Fibroblast of skin of right biceps (primary cell): ENCODE measurements at places on chromosomes 2 and 18.

DNA sequence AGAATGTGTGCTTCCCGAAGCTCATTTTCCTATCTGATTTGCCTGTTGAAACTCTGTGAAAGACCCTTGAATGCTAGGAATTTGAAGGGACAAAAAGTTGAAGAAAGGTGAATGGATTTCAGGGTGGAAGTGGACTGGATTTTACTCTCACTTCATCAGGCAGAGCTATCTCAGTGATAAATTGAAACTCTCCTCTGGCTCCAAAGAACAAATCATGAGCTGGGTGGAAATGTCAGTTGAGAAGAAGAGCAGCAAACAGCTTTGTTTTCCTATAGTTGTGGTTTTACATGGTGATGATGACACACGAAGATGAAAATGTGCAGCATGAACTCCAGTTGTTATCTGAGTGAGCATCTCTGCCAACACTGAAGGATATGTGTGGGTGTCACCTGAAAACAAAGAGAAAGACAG, 34.4 kb downstream of the CD28 start:
- peak; percentile 69 for DNase-seq

- DNase-seq = peak; percentile 62
Observed at GRCh38 chr2:26299471-26300101, 46.4 kb upstream of the SELENOI start.

DNA sequence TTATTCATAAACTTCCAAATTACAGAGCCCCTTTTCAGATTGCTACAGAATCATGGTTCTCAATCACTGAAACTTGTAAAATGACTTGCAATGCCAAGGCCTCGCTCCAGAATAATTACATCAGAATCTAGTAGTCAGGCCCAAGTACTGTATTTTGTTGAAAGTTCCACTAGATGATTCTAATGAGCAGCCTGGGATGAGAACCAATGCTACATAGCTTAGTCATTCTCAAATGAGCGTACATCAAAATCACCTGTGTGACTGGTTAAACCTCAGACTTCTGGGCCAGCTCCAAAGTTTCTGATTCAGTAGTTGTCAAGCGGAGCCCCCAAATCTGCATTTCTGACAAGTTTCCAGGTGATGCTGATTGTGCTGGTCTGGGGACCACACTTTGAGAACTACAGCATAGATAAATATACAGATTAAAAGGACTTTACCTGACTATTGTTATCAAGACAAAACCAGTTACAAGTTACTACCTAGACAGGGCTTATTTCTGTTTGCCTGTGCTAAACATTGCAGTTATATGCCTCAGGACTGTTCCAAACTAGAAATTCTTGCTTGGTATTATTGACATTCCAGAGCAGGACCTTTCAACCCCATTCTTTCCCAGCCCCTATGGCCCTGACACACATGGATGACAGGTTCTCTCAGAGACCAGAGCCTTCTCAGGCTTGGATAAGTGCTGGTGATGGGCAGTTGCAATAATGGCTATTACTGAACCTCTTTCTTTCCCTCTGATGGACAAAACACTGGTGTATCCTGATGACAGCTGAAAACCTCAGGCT, 83.1 kb downstream of the UPP2 start:
- DNase-seq = no peak

DNA sequence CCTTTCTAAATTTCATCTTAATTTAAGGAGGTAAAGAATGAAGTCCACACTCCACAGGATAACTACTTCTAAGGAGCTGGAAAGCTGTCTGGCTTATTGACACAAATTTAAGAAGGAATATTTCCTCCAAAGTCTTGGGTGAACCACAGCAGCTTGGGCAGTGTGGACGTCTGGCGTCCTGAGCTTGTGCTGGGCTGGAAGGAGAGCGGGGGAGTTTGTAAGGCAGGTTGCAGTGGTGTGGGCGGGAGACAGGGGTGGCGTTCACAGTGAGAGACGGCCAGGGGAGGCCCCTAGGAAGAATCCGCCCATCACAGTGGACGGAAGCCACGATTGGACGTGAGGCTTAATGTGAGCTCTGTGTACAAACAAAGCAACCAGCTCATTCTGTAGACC, 25.7 kb downstream of the ADI1 start:
- no peak for DNase-seq

DNA sequence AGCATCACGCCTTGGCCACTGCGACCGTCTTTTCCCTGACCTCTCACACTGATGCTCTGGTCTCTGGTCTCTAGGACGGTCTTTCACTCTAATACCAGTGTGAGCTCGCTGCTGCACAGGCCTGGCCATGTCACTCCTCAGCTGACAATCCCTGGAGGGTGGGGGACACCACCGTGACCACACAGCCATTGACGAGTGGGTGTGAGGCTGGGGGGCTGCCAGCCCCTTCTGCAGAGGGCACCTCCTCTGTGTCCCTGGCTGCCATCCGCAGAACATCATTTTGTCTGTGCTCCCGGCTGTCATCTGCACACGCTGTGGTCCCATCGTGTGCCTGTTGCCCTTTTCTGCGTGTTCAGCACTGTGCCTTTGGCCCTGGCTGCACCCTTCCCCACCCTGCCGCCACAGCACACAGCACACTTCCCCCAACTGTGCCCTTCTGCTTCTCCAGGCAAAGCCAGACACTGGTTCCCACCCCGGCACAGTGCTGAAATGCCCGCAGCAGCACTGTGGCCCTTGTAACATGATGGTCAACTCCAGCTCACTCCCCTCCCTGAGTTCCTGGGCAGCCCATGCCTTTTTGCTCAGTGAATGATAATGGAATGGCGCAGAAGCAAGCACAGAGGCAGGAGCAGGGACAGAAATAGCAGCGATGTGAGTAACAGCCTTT, 30.4 kb upstream of the INHBB start:
- no peak for DNase-seq
